ENCODE measurements at places on chromosomes 12 and 14.

DNA sequence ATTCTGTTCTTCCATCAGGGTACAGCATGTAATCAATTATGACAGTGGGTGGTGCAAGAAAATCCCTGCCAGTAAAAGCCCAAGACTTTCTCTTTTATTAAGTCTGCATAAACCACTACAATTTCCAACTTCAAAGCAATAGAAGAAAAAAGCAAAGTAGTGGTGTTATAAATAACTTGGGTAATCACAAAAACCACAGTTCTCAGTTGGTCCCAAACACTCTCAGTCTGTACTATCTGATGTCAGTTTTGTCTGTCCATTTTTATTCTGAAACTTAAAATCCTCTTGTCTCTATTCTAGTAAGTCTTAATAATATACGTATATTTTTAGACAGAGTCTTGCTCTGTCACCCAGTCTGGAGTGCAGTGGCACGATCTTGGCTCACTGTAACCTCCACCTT is 8.8 kb upstream of the TIGAR start:
- no peak for DNase-seq

DNA sequence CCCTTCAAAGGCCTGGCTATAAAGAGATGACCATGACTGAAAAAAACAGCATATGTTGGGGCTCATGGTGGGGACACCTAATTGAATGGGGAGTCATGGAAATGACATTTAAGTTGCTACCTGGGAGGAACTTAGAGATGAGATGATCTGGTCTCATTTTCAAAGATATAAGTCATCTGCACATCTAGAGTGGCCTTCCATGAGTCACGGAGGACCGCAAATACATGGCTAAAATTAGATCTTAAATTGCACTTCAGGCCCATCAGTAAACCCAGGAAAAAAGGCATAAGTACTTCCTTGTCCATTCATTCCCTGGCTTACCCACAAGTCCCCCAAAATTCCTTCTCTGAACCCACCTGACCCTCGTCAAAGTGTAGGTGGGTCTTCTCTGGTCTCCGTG is 53.4 kb downstream of the SPTB start:
- DNase-seq: no peak

DNA sequence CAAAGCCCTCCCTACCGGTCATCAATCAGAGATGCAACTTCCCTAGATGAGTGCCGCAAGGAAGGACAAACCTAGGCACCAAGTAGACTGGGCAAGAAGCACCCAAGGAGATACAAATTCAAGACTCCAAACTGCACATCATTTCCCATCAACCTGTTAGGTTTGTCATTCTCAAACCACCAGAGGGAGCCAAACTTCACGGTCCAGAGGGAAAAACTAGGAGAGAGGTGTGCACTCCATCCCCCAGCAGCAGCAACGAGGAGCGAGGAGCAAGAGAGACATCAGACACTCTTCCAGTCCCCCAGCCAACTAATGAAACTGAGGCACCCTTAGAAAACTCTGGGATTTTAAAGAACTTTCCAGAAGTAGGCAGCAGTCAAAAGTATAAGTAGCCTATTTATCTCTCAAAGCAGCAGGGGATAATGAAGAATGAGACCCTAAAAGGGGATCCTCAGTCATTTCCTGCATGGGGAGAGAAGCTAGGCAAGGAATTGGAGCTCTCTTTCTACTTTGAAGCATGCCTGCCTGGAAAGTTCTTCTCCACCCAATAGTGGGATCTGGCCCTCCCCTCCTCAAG is 37.0 kb upstream of the NT5DC3 start:
- DNase-seq: peak; percentile 72

- no peak for DNase-seq
Measured at GRCh38 chr14:62939970-62940369, 105.3 kb downstream of the KCNH5 start.

GRCh38 chr12:114671066-114671442 is 12.9 kb downstream of the TBX3 start:
- no peak for DNase-seq

DNA sequence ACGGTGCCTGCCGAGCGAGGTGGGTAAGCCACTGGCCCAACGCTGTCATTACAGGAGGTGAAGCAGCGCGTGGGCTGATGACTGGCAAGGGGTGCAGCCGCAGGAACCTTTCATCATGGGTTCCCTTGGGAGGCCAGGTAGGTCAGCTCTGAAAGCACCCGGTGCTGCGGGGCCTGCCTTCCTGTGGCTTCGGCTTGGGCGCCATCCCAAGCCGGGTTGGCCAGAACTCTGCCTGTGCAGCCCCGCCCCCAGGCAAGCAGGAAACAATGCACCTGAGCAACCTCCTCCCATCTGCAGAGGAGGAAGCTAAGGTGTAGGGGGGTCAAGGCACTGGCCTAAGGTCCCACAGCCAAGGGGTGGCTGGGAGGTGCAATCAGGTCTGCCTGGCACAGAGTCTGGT is 20.0 kb upstream of the HHIPL1 start:
- no peak for DNase-seq

GRCh38 chr14:81480741-81481140 is 52.9 kb downstream of the SEL1L start:
- DNase-seq: no peak

- DNase-seq: peak; percentile 55
Measured at GRCh38 chr12:101759396-101760047, 20.3 kb upstream of the SYCP3 start.

DNA sequence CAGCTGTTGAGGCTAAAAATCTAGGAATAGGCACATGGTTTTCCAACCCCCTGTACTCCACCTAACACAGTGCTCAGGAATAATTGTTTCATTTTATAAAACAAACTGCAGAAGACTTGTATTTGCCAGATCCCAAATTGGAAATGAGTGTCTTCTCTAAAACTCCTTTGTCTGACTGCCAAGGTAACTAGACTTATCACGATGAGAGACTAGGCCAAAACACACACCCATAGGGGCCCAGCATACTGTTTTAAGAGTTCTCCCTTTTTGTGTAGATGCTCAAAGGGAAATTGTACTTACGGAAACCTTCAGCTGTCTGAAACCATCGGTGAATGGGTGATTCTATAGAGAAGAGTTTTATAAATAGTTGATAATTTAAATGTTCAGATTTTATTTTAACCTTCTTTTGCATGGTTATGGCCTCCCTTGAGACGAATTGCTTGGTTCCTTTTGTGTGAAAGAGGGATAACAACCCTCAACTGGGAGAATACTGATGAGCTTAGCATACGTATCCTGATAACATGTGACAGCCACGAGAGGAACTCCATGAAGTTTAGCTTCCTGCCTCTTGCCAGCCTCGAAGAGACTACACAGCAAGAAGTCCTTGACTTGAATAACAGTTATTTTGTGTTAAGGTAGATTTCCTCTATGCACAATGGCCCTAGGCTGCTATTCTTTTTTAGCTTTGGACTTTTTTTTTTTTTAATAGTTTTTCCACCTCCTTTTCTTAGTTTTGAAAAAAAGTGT is 103.3 kb downstream of the PELI2 start:
- no peak for DNase-seq

DNA sequence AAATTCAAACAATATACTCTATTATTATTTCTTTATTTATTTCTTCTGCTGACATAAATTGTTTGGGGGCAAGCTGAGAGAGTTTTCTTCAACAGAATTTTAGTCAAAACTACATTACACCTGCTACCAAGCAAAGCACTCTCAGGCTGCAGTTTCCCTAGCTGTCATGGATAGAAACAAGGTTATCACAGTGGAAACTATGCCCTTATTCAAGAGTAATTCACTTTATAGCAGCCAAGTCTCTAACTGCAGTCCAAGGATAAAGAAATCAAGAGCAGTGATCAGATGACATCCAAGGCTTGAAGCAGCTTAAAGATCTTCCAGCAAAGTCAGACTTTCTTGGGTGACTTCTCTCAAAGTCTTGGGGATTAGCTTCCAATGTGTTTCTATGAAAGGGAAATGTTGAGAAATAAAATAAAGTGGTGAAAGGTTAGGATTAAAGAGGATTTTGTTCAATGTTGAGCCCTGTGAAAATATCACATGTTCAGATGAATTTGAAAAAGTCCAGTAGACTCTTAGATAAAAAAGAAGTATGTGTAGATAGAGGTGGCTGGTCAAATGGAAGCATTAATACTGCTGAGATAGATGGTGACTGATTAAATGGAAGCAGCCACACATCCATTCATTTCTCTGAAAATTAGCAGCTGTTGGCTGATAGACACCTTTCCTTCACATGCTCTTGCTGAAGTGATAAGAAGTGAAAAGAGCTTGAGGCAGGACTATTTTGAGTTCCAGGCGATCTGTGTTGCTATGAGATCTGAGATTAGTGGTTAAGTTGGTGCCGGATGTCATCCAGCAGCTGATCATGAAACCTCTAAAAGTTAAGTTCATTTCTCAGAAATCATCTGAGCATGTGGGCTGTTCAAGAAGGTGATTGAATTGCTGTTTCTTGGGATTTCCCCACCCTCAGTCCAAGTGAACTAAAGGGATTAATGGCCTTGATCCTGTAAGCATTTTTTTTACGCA is 257.8 kb upstream of the BTG1 start:
- peak; percentile 79 for DNase-seq

DNA sequence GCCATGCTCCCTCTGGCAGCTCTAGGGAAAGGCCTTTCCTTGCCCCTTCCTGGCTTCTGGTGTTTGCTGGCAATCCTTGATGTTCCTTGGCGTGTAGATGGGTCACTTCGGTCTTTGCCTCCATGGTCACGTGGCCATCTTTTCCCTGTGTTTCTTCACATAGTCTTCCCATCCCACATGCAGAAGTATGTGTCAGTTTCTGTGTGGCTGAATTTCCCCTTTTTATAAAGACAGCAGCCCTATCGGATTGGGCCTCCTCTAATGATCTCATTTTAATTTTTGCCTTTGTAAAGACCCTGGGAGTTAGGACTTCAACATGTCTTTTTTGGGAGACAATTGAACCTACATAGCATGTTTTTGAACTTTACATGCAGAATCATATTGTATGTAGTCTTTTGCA is 107.2 kb upstream of the FGD4 start:
- DNase-seq: no peak

DNA sequence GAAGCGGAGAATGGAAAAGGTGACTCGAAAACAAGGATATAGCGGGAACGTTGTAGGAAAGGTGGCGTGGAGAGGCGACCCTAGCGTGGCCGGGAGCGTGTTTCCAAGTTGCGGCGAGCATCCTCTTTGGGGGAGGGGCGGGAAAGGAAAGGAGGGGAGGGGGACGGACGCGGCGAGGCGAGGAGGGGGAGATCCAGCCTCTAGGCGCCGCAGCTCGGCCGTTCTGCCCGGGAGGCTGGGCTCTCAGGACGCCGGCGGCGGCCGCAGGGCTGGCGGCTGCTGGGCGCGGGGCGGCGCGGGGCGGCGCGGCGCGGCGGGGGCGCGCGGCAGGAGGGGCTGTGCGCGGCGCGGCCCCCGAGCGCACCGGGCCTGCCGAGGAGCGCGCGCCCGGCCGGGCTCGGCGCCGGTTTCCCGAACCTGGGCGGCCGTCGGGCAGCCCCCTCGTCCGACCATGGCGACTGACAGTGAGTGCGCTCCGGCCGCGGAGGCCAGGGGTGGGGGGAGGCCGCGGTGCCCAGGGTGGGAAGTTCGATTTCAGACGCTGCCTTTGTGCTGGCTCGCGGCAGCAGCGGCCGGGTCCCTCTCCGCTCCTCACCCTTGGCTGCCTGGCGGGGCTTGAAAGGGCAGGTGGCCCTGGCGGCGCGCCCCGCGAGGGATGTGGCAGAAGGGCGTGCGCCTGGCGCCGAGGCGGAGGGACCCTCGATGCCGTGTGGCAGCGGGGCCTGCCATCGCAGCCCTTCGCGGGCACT is 50.3 kb downstream of the SNAPC1 start:
- DNase-seq: no peak

- DNase-seq: no peak
Measured at GRCh38 chr12:15584366-15585041, 204.7 kb downstream of the EPS8 start.

DNA sequence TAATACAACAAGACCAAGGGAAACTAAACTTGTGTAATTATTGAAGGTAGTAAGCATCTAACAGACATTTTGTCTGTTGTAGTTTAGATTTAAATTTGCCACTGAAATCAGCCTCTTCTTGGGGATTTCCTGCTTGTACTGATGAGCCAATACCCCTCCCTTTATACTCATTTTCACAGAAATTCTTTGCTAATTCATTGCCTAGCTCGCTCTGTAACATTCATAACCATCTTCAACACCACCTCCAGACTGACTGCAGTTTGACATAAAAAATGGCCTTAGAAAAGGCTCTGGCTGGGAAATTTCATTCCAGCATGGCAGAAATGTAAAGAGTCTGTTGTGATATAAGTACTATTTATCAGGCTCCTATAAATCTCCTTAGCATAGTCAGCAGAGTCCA is 109.7 kb upstream of the FLRT2 start:
- DNase-seq: no peak

GRCh38 chr12:32466986-32467711 is 67.8 kb downstream of the FGD4 start:
- DNase-seq: no peak

DNA sequence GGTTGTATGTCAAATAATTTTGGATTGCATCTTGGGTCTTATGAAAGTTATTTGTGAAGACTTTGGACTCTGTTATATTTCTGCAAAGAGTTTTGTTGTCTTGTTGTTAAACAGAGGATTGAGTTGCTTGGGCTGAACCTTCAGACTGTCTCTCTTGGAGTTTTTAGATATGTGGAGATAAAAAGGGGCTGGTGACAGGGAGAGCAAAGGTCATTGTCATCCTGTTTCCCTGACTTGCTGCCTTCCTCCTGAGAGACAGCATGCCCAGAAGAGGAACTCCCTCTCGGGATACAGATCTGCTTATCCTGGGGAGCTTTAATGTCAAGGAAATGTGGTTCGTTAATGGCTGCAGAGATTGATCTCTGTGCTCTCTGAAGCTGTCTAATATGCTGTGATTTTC is 47.6 kb upstream of the RFLNA start:
- DNase-seq: no peak

- no peak for DNase-seq
Measured at GRCh38 chr14:59847711-59848110, 22.9 kb downstream of the RTN1 start.

DNA sequence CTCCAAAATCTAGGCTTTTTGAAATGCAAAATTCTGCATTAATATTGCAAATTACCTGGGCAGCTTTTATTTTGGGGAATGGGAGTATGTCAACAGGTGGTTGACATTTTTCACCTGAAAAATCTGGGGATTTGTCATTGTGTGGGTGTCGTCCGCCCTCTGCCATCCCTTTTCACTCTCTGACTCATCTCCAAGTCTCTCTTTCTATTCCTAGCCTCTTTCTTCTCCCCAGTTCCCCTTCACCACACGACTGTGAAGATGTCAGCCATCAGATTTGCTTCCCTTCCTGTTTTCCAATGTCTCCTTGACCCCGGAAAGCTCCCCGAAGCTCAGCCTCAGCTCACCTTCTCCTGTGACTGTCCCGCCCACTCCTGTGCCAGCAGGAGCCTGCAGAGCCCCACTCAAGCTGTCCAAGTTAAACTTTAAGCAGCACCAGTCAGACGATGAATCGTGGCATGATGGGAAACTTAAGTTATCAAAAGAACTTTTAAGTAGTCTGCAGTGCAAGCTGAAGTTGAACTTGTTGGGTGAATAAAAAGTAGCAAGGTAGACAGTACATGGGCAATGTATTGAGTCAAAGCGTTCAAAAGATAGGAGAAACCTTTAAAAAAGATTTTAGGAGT is 590.2 kb downstream of the VRK1 start:
- no peak for DNase-seq

DNA sequence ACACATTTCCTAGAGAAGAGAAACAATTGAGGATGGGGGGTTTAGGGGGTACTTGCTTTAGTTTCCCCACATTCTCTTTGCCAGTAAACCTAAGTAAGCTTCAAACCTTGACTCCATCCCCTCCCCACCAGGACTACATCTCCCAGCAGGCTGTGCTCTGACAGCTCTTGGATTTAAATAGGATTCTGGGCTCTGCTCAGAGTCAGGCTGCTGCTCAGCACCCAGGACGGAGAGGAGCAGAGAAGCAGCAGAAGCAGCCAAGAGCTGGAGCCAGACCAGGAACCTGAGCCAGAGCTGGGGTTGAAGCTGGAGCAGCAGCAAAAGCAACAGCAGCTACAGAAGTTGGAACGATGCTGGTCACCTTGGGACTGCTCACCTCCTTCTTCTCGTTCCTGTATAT is 20.6 kb downstream of the RDH12 start:
- no peak for DNase-seq

Data from K562 (cell line).